Effector CD8-positive, alpha-beta T cell (primary cell): ENCODE measurements at places on chromosomes 2 and 18.

GRCh38 chr18:57051657-57052044, 95.2 kb upstream of the BOD1L2 start:
- no peak for DNase-seq

GRCh38 chr2:19362755-19363473, 4.5 kb upstream of the OSR1 start:
- peak; percentile 14 for DNase-seq

- DNase-seq: no peak
Observed at GRCh38 chr2:43343573-43344304, 117.3 kb upstream of the ZFP36L2 start.

- no peak for DNase-seq
Observed at GRCh38 chr2:107359021-107359420, 467.7 kb upstream of the RGPD4 start.

DNA sequence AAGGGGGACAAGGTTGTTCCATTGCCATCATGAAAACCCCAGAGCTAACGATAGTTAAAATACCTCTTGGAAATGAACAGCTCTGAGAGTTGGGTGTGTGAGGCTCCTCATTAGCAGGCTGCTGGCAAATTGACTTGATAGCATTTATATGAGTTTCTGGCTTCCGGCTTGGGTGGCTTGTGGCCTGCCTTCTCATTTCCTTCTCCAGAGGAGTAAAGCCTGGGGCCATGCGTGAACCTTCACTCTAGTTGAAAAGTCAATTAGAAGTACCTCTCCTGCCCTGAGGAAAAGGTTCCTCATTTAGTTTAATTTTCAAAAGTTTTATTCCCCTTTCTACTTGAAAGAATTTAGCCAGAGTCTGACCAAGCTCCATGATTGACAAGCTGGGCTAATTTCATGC, 67.1 kb downstream of the MGAT5 start:
- DNase-seq: no peak

- DNase-seq: no peak
Observed at GRCh38 chr2:181944164-181944913, 41.3 kb upstream of the PPP1R1C start.

- no peak for DNase-seq
Observed at GRCh38 chr18:43572163-43572562, 294.9 kb upstream of the SYT4 start.

DNA sequence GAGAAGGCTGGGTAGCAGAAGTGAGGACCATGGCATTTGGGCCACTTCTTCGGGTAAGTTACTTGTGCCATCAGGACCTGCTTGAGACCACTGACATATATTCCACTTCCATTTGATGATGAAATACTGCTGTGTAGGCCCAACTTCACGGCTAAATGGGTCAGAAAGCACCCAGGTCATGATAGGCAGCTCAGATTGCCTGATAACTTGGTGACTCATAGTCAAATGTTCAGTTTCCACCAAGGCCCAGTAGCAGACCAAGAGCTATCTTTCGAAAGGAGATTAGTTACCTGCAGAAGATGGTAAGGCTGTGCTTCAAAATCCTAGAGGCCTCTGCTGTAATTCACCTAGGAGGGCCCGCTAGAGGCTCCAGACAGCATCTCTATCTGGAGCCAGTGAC, 31.8 kb upstream of the MEX3C start:
- DNase-seq: no peak

DNA sequence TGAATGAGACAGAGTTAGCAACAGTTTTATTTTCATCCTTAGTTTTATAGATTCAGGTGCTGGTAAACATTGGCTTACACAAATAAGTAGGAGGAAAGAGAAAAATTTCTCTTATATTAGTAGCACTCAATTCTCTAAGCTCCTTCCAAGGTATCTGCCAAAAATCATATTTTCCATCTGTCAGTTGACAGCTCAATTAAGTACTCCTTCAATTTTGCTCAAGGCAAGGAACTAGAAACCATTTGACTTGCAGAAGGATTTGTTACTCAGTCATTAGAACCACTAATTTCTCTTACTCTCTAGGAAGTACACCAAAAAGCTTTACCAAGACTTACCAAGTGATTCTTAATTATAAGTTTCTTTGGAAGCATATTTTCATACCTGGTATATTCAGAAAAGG, 101.4 kb upstream of the ATP8B1 start:
- no peak for DNase-seq

- no peak for DNase-seq
Observed at GRCh38 chr2:112150851-112151250, 12.7 kb downstream of the FBLN7 start.

- DNase-seq: no peak
Observed at GRCh38 chr18:75915941-75916623, 488.6 kb upstream of the SMIM21 start.

DNA sequence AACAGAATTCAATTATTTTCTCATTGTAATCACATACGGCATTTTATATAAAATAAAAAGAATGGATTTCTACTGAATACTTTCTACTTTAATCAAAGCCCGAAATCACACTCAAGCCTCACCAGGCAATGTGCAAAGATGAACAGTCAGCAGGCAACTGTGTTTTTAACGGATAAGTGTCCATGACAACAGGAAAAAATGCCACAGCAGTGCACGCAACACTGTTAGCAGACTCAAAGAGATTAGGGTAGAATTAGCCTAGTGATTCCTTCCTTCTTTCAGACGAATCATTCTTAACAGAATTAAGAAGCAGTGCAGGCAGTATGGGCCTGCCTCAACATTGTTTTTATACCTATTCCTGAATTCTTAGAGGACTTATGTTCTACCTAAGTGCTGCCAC, 135.6 kb downstream of the CDH2 start:
- DNase-seq: no peak

GRCh38 chr2:3476321-3476984, 42.9 kb downstream of the ADI1 start:
- DNase-seq: no peak

DNA sequence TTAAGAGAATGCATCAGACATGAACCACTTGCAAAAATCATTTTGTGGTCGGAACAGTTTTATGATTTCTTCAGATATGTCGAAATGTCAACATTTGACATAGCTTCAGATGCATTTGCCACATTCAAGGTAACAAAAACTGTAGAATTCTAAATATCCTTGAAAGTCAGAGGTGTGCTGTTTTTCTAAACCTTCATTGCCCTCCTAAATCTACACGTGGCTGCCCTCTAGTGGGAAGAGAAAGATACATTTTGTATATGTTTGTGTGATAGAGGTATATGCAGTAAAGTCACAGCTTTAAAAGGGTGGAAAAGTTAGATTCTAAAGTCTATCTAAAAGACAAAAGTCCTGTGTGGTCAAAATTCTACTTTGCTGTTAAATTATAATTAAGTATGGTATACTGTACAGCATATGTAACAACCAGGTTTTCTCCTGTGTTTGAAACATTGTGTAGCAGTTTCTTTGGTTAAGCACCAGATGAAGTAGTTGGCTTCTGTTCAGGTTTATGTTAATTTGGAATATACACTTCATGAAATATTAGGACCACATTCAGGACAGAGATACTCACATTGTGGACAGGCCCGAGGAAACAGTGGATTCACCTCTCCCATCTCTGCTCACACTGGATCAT, 65.9 kb upstream of the ITM2C start:
- no peak for DNase-seq

GRCh38 chr2:174593041-174593440, 4.6 kb downstream of the WIPF1 start:
- DNase-seq: no peak

- no peak for DNase-seq
Observed at GRCh38 chr2:206020171-206020570, 65.8 kb downstream of the INO80D start.

DNA sequence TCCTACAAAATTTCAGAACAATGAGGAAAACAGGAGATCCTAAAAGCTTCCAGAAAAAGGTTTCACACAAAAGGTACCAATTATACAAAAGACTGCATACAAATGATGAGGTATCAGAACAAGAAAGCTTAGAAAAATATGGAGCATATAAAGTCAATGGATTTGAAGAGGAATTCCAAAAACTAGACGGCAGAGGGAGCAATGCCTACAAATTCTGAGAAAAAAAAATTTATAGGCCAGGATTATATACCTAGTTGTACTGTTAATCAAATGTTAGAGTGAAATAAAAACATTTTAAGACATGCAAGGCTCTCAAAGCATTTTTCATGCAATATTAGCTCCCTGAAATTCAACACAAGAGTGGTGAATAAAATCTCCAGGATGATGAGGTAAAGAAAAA, 106.2 kb downstream of the ZRANB3 start:
- no peak for DNase-seq

- DNase-seq: no peak
Observed at GRCh38 chr18:46246101-46246500, 141.9 kb downstream of the HAUS1 start.

DNA sequence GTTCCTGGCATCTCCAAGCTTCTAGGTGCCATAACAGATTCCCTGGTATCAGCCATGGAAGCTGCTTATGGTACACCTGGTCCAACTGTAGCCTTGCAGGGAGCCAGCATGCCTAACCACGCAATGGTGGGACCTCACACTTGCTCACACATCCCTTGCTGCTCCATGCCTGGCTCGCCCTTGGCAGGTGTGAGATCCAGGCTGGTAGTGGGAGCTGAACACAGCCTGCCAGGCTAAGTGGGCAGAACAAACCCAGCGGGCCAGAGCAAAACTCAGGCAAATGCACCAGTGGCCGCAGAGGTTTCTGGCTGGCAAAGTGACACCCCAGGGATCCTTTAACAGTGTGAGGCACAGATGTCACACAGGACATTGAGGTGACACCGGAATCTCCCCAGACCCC, 185.8 kb downstream of the NDUFA10 start:
- no peak for DNase-seq

DNA sequence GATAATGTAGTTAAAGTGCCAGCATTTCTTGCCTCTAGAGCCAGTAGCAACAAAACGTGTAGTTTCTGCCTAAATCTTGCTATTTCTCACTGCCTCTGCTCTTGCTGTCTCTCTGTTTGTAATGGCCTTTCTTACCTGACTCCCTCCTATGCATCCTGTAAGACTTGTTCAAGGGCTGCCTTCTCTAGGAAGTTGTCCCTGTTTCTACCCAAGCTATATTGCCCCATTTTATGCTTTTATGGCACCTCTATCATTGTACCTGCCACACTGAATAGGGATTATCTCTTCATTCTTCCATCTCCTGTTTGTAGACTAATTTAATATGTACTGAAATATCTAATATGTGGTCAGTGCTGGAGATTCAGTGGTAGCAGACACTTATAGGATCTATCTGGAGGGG, 49.2 kb downstream of the PLCL1 start:
- no peak for DNase-seq

DNA sequence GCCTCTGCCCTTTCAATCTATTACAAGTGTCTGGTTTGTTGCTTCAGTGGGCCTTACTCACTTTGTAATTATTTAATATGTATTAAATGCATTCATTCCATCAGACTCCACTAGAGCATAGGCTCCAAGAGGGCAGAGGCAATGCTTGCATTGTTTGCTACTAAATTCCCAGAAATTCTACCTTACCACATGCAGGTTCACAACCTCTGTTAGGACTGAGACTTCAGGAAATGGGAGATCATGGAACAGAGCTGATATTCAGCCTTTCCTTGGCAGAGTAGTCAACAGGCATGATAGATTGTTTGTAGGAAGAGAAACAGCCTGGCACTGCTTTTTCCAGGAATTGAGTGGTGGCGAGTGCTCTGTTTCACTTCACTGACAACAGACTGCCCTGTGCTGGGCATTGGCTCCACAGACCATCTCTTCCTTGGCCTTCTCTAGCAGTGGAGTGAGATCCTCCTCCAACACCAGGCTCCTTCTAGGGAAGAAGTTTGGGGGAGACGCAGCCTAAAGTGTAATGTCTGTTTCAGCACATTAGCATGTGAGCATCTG, 6.2 kb upstream of the MATN3 start:
- no peak for DNase-seq

DNA sequence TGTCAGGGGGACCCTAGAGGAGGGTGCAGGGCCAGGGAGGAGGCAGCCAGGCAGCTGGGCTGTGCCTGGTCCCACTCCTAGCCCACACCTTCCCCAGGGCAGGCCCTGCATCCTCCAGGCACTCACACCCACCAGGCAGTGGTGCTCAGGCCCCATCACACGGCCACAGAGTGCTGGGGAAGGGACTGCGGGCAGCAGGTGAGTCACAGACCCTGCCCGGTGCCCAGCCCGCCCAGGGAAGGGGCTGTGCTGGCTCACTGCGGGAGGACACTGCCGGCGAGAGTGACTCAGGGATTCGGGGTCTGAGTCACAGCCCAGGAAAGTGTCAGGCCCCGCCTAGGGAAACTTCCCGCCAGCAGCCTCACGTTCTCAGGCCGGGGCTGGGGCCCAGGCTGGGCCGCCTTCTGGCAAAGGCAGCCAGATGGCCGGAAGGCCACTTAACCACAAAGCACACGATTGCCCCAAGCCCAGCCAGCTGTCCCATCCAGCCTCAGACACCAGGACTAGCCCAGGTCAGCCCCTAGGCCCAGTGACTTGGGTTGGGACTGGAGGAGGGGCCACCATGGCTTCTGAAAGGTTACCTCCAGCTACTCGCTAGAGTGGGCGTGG, 42.2 kb downstream of the BIN1 start:
- DNase-seq: no peak

DNA sequence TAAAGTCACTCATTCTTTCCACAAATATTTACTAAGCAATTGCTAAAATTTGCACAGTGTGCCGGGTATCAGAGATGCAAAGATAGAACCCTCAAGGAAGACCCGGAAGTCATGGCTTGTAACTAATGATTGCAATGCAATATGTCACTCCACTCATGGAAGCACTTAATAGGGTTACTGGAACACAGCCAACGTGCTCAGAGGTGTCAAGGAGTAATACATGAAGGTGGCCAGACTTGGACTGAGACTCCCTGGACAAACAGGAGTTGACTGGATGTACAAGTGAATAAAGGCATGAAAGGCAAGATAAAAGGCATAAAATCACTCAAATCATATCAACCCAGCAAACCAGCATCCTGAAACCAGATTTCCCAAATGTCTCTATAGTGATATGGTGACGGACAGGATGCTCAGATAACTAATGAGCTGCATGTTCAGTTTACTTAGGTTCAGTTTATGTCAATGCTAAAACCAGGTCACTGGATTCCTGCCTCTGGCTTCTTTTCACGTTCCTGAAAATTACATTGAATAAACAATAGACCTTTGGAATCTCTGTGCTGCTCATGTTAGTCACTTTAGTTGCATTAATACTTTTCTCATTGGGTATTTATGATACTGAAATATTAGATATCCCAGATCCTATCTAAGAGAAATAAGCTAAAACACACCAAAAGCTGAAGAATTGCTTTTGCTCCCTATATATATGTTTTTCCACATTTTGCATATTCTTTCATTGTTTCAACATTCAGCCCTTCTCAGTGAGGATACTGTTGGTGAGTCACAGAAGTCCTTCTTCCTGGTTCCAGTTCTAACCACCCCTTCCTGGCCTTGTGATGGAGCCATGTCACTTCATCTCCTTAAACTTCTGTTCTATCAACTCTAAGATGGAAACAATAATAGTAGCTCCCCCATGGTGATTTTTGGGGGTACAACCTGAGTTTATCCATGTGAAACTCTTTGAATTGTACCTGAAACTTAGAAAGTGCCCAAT, 688.9 kb upstream of the ID2 start:
- DNase-seq: no peak

GRCh38 chr18:4203568-4204437, 251.3 kb downstream of the DLGAP1 start:
- DNase-seq: no peak

- DNase-seq: no peak
Observed at GRCh38 chr2:172357442-172357841, 69.9 kb upstream of the ITGA6 start.
